ENCODE measurements at places on chromosomes 16 and 17. TPM values are rescaled to one million over a fixed set of nuclear protein-coding genes. Genes with fewer than 3 reads are reported as not detected.

- no peak for DNase-seq
Measured at GRCh38 chr17:62616993-62617893, 10.2 kb upstream of the MRC2 start.

GRCh38 chr17:77437017-77437416, 296.2 kb downstream of the SEC14L1 start:
- DNase-seq = no peak

The MFAP4 gene
- polyA plus RNA-seq = 10.2 TPM

DNA sequence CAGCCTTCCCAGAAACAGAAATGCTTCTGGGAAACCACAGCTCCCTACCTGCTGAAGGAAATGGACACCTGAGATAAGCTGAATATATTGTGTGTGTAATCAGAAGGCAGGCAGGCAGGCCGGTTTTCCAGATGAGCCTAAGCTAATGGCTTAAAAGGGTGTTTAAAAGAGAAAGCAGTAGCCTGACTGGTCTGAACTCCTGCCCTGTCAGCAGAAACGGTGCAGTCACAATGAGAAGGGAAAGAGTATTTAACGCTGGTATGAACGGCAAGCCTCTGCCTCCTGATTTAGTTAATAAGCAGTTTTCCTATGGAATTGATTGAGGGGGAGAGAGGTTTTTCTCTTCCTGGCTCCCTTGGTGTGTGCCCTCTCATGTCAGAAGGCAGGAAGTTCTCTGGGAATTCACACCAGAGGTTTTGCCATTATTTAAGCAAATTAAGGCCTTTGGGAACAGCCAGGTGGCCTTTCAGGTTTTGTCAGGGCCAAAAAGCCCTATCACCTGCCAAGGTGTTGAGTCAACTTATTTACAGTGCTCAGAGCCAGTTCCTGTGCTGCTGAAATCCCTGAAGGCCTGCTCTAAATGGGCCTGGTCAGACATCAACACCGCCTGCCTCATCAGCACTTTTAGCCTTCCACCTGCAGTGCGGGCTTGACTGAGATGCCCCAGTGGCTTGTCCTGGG, 41.6 kb downstream of the CDH1 start:
- DNase-seq = no peak

GRCh38 chr16:13594823-13595222, 325.1 kb upstream of the ERCC4 start:
- no peak for DNase-seq

The RNF151 gene
- 0.82 TPM for polyA plus RNA-seq

The FASN gene
- 19.0 TPM for polyA plus RNA-seq

The SKAP1 gene
- polyA plus RNA-seq = 64.4 TPM

The CFAP52 gene
- 1.6 TPM for polyA plus RNA-seq

The KRTAP9-8 gene
- 0.09 TPM for polyA plus RNA-seq

GRCh38 chr17:3715296-3715695, 8.4 kb upstream of the HASPIN start:
- DNase-seq = no peak

- no peak for DNase-seq
Measured at GRCh38 chr17:55577687-55578086, 66.4 kb upstream of the SMIM36 start.

GRCh38 chr16:22685459-22685830, 128.5 kb upstream of the HS3ST2 start:
- no peak for DNase-seq
